ENCODE measurements at places on chromosomes 6 and 20.

- H3K4me1 ChIP-seq = no peaks in the 10 kb centered on the region
- H3K4me3 ChIP-seq = no peak overlapping the region
These were observed 443.1 kb upstream of the ID4 start for GRCh38 chr6:19394051-19394450.

- no peak overlapping the region for H3K27ac ChIP-seq
- peak; percentile 10 for DNase-seq
- no peak overlapping the region for H3K4me3 ChIP-seq
These were observed 157.7 kb upstream of the MMS22L start for GRCh38 chr6:97440590-97441176.

DNA sequence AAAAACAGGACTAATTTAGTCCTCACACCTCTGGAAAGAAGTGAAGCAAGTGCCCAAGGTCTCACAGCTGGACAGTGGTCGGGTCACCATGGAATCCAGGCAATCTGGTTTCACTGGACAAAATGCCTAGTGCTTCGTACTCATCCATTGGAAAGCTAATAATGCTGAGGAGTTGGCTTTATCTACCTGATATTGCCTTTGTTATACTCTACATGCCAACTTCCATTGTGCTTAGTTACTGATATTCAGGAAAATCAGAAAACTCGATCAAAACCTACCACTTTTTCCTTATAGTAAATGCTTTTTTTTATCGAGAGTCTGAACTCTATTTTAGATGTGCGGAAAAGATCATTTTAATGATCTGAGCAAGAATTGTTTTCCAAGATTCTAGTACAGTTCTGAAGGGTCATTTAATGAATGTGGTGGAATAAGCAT is 966 bp downstream of the CFAP206 start:
- no peak overlapping the region for H3K27ac ChIP-seq
- peaks cover 10% of the 10 kb centered on the region for H3K4me1 ChIP-seq
- DNase-seq = no peak
- no peaks in the 10 kb centered on the region for H3K36me3 ChIP-seq

GRCh38 chr6:46653439-46654195 is 842 bp downstream of the SLC25A27 start:
- H3K27me3 ChIP-seq = no peaks in the 10 kb centered on the region
- DNase-seq = no peak
- H3K4me1 ChIP-seq = peaks cover 5% of the 10 kb centered on the region
- no peaks in the 10 kb centered on the region for H3K36me3 ChIP-seq
- H3K4me3 ChIP-seq = peak overlapping the region; percentile 65

GRCh38 chr6:8193541-8193940 is 91.2 kb upstream of the EEF1E1 start:
- no peaks in the 10 kb centered on the region for H3K27me3 ChIP-seq
- no peak overlapping the region for H3K4me3 ChIP-seq
- no peak for DNase-seq

GRCh38 chr20:52783769-52784168 is 188.4 kb upstream of the TSHZ2 start:
- H3K4me3 ChIP-seq = no peak overlapping the region
- no peaks in the 10 kb centered on the region for H3K36me3 ChIP-seq
- H3K4me1 ChIP-seq = no peaks in the 10 kb centered on the region
- H3K27me3 ChIP-seq = no peaks in the 10 kb centered on the region

DNA sequence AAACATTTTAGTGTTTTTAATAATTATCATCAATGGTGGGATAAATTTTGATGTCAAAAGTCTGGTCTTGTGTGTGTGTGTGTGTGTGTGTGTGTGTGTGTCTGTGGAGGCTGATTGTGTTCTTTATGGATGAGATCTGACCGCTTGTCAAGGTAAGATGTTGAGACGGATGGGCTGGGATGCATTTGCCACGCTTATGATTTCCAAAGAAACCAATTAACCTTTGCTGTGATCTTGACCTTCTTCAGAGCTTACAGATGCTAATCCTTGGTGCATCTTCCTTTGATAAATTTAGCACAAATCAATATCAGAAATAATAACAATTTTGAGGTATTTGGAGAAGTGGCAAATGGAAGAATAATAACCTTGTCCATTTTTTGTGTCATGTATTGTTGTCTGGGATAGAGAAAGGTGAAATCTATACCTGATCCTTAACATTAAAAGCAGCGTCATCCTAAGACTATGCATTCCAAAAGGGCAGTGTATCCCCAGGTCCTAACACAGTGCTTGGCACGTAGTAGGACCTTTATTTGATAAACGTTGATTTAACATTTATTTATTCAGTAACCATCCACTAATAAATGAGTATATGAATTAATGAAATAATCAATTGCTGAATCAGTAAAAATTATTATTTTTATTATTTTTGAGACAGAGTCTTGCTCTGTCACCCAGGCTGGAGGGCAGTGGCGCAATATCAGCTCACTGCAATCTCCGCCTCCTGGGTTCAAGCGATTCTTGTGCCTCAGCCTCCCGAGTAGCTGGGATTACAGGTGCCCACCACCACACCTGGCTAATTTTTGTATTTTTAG is 70.1 kb downstream of the ZDHHC14 start:
- no peak overlapping the region for H3K4me3 ChIP-seq
- H3K36me3 ChIP-seq = no peaks in the 10 kb centered on the region
- H3K27me3 ChIP-seq = no peaks in the 10 kb centered on the region
- H3K27ac ChIP-seq = no peak overlapping the region

DNA sequence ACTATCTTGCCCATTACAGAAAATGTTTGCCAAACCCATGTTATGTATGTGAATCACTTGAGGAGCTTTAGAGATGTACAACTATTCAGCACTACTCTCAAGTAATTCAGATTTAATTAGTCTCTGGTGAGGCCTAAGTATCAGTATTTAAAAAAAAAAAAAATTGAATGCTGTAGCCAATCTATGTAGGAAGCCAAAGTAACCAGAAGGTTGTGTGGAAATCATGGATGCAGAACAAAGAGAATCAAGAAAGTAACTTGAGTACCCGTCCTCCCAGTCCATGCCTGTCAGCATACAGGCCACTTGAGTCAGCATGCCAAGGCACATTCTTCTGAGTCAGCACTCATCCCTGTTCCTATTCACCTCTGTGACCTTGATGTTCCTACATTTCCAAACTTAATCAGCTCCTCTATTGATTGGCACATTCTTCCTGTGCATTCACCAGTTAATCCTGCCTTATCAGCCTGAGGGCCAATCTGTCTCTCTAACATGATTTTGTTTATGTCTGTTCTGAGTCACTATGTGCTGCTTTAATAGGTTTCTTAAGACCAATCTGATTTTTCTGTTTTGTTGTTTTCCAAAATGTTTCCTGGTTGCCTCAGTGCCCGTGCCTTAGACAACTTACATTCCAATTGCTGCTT is 165.6 kb downstream of the KCNQ5 start:
- no peak overlapping the region for H3K27ac ChIP-seq
- peak; percentile 13 for DNase-seq
- no peaks in the 10 kb centered on the region for H3K4me1 ChIP-seq
- no peak overlapping the region for H3K4me3 ChIP-seq
- H3K27me3 ChIP-seq = no peaks in the 10 kb centered on the region

DNA sequence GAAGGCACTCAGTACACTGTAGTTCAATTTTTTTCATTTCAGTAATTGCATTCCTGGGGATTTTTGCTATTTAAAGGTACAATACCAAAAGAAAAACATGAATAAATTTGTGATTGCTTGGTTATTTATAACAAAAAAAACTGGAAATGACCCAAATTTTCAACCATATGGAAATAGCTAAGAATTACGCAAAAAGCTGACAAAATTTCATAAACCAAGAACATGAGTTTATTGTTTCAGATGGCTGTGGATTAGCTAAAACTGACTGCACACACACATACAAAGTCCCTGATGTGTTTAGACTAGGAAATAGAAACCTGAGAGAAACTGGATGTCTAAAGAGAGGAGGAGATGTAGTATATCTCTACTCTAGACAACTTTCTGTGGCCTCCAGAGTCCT is 718.4 kb upstream of the CHD6 start:
- H3K27ac ChIP-seq = no peak overlapping the region
- no peaks in the 10 kb centered on the region for H3K36me3 ChIP-seq
- H3K4me1 ChIP-seq = no peaks in the 10 kb centered on the region
- no peak for DNase-seq
- no peak overlapping the region for H3K4me3 ChIP-seq

DNA sequence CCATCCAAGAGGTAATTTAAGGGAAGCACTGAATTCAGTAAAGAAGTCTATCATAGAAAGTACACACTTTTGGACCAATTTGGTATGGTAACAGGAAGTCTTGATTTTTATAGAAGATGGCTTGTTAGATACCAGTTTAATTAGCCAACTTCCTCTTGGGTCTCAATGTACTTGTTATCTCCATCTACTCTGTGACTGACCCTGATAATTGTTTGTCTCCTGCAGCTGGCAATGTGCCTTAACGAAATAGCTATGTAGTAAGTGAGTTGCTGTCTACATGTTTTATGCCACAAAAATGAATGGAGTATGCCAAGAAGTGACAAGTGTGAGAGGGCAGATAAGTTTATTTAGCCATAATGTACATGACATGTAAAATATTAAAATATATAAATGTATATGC is 410.5 kb upstream of the MAN1A1 start:
- DNase-seq = no peak
- no peak overlapping the region for H3K27ac ChIP-seq
- no peaks in the 10 kb centered on the region for H3K36me3 ChIP-seq
- H3K4me1 ChIP-seq = no peaks in the 10 kb centered on the region
- H3K4me3 ChIP-seq = no peak overlapping the region

DNA sequence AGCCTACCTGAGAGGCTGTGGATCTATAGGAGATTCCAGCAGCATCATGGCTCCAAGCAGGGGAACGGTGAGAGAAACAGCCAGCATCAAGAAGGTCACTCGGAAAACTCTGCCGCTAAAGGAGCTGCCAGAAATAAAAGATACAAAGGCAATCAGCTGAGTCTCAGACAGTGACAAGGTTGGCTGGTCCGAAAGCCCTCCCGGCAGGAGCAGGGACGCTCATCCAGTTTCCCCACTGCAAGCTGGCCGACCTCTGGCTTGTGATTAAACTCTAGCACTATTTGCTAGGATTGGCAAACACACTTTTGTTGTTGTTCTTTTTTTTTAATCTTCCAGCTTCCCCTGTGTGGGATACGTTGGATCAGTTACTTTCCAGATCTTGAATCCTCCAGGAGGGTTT is 8.7 kb downstream of the APMAP start:
- no peaks in the 10 kb centered on the region for H3K4me1 ChIP-seq
- H3K4me3 ChIP-seq = no peak overlapping the region
- no peak for DNase-seq
- H3K27me3 ChIP-seq = no peaks in the 10 kb centered on the region

- H3K4me3 ChIP-seq = no peak overlapping the region
- no peaks in the 10 kb centered on the region for H3K36me3 ChIP-seq
- no peak overlapping the region for H3K27ac ChIP-seq
- DNase-seq = no peak
- no peaks in the 10 kb centered on the region for H3K27me3 ChIP-seq
These were observed 409.3 kb upstream of the RUNX2 start for GRCh38 chr6:44918671-44919296.

DNA sequence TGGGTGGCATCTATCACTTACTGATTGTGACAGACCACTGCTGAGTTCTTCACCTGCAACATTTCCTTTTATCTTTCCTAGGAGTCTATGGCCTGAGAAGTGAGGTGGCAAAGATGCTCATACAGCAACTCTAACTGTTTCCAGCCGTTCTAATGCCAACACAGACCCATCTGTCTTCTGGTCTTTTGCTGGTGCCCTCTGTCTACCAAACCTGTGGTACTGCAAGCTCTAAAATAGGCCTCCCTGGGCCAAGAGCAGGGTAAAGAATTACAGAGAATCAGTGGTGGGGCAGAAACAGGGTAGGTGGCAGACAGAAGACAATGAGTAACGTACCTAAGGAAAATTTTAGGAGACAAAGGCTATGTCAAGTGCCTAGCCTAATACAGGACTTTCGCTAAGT is 611.0 kb upstream of the FLRT3 start:
- H3K27ac ChIP-seq = no peak overlapping the region
- no peaks in the 10 kb centered on the region for H3K27me3 ChIP-seq
- peak; percentile 9 for DNase-seq
- no peaks in the 10 kb centered on the region for H3K36me3 ChIP-seq

GRCh38 chr6:167761794-167762258 is 64.9 kb upstream of the AFDN start:
- H3K27me3 ChIP-seq = no peaks in the 10 kb centered on the region
- DNase-seq = no peak
- H3K36me3 ChIP-seq = no peaks in the 10 kb centered on the region
- H3K27ac ChIP-seq = no peak overlapping the region

DNA sequence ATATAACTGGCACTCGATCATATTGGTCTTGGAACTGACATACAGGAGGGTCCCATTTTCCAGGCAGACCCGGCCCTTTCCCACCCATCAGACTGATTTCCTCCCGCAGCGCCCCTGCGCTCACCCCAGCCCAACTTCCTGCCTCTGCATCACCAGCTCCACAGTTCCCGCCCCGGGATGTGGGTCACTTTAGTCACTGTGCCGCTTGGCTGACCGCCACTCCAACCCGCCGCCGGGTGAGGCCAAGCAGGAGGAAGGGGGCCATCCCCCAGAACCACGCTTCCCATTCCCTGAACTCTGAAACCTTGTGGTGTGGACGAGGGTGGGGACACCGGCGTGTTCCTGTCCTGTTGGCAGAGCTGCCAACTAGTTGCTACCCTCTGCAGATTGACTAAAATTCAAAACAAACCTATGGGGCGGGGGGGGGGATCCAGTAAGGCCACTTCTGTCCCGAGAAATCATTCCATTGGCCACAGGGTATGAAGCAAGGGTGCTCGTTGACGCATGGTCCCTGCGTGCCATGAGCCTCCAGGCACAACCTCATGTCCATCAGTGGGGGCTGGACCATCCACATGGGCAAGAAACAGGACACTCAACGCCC is 12.3 kb downstream of the TGM2 start:
- peaks cover 90% of the 10 kb centered on the region for H3K4me1 ChIP-seq
- peak overlapping the region; percentile 100 for H3K27ac ChIP-seq
- H3K4me3 ChIP-seq = no peak overlapping the region
- DNase-seq = peak; percentile 96
- H3K27me3 ChIP-seq = no peaks in the 10 kb centered on the region

- H3K27ac ChIP-seq = no peak overlapping the region
- DNase-seq = no peak
- H3K36me3 ChIP-seq = no peaks in the 10 kb centered on the region
- H3K27me3 ChIP-seq = no peaks in the 10 kb centered on the region
- no peaks in the 10 kb centered on the region for H3K4me1 ChIP-seq
These were observed 242.3 kb downstream of the TMEM242 start for GRCh38 chr6:157080986-157081391.

DNA sequence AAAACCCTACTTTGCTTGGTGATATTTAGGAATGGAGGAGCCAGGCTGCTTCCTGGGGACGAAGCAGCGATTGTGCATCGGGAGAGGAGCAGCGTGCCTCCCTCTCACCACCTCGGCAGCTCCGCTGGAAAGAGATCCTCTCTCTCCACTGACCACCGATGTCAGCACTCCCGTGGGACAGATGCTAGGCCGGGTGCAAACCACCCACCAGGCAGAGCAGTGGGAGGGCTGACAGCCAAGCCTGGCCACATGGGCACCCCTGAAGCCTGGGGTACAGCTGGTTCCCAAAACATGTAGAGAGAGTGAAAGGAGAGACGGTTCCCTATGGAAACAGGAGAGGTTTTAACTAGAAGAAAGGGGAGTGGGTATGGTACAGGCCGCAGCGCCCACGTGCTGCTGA is 220.0 kb downstream of the ANKRD60 start:
- H3K4me3 ChIP-seq = no peak overlapping the region
- H3K27ac ChIP-seq = no peak overlapping the region
- no peaks in the 10 kb centered on the region for H3K36me3 ChIP-seq
- no peaks in the 10 kb centered on the region for H3K27me3 ChIP-seq
- no peak for DNase-seq

GRCh38 chr20:1920826-1921225 is 25.6 kb downstream of the SIRPA start:
- peaks cover 10% of the 10 kb centered on the region for H3K36me3 ChIP-seq
- no peak for DNase-seq
- no peak overlapping the region for H3K4me3 ChIP-seq
- H3K27ac ChIP-seq = no peak overlapping the region
- no peaks in the 10 kb centered on the region for H3K4me1 ChIP-seq
- no peaks in the 10 kb centered on the region for H3K27me3 ChIP-seq
